ENCODE measurements at places on chromosomes 7 and 10.

DNA sequence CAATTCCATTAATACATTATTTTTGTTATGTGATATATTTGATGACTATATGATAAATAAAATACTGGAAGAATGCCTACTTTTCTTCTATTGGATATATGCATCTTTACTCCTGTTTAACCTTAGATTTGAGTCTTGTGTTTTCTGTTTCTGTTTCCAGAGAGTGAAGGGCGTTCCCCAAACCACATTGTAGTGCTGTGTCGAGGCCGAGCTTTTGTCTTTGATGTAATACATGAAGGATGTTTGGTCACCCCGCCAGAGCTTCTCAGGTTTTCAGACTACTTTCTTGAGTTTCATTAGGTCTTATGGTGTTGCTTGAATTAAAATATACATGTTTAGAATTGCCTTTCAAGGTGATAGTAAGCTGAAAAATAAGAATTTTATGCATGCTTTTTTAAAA is 23.8 kb downstream of the CROT start:
- no peak for DNase-seq

DNA sequence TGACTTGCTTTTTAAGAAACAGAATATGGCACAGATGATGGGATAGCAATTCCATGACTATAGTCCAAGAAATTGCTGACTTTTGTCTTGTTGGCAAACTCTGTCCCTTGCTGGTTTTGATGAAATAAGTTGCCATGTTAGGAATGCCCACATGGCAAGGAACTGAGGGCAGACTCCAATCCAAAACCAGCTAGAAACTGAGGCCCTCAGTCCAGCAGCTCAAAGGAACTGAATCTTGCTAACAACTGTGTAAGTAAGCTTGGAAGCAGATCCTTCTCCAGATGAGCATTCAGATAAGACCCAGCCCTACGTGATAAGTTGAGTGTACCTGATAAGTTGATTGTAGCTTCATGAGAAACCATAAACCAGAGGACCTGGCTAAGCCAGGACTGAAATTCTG is 64.3 kb upstream of the BMPER start:
- DNase-seq = no peak

DNA sequence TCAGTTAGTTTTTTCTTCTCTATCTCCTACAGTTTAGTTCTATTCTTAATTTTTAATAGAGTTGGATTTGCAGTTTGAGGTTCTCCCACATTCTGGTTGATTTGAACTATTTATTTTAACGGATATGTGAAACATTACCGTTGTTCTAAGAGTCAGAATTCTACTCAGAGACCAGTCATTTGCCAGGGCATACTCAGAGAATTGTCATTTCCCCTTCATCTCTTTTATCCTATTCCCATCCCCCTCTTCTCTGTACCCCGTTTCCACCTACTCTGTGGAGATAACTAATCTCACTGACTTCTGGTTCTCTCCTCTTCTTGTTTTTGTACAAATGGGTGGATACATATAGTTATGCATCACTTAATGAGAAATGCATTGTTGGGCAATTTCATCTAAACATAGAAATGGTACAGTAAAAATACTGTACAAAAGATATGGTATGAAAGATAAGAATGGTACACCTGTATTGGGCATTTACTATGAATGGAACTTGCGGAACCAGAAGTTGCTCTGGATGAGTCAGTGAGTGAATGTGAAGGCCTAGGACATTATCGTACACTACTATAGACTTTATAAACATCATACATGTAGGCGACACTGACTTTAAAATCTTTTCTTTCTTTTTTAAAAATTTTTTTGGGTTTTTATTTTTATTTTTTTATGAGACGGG is 53.1 kb downstream of the INPP5F start:
- DNase-seq = no peak

GRCh38 chr7:77658928-77659327 is 37.3 kb upstream of the RSBN1L start:
- no peak for DNase-seq

DNA sequence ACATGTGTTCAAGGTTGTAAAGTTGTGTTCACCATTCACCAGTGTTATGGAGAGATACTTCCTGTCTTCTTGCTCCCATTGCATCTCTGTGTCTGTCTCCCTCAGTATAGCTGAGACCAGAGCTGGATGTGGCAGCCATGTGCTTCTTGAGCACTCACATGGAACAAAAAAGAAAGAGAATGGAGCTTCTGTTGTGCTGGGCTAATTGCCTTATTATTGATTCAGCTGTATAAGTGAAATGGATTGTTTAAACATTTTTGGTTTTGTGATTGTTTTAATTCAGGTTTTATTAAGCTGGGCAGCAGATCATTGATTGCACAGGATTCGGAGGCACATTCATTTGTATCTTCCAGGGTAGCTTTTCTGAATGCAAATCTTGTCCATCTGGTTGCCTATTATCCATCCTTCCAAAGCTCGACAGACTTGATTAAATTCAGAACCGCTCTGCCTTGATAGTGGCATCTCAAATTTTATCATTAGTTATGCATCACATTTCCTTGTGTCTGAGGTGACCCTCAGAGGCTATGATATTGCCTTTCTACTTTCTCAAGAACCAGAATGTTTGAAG is 119.9 kb downstream of the CCNY start:
- DNase-seq = no peak

Data from HS-5 (cell line).